ENCODE measurements at places on chromosomes 5 and 9.

- no peak for DNase-seq
Measured at GRCh38 chr5:18959535-18959934, 1028.5 kb downstream of the CDH18 start.

DNA sequence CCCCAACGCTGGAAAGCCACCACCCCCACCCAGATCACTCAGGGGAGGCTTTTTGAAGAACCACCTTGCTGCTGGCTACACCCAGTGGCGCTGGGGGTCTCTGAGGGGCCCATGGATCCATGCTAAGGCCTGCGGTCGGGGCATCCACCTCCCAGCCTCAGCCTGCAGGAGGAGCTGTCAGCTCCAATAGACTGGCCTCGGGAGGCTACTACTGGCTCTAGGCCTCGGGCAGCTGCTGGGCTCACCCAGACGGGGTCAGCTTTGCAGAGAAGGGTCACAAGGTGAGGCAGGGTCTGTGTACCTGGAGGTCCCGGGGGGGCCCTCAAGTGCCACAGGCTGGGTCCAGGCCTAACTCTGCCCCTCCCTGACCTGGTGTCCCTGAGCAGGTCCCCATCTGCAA, 193.7 kb downstream of the OLFM1 start:
- no peak for DNase-seq

GRCh38 chr5:131264451-131265099, 722 bp downstream of the CDC42SE2 start:
- peak; percentile 50 for DNase-seq

GRCh38 chr5:107129051-107129450, 541.7 kb downstream of the EFNA5 start:
- DNase-seq: no peak

DNA sequence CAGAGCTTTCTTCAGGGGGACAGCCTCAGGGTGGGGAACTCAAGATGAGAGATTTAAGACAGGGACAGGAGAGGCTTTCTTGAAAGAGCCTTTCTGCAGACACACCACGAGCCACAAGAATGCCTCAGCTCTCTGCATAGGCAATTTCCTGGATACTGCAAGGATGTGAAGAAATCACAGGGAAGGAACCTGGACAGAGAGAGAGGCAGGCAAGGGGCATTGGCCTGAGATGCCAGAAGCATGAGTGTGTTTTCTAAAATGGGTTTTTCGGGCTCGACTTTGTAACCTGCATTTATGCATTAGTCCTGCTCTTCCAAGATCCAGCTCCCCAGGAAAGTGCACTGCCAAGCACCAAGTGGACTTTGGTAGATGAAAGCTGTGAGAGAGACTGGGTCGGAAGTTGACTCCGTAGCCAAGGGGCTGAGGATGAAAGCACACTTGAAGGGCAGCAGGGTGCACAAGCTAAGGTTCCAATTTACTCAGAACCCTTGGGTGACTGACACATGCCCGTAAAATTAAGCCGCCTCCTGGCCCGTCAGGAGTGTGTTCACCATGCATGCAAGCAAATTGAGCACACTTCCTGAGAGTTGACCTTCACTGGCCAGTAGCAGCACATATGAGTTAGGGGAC, 90.9 kb downstream of the CFAP90 start:
- no peak for DNase-seq

DNA sequence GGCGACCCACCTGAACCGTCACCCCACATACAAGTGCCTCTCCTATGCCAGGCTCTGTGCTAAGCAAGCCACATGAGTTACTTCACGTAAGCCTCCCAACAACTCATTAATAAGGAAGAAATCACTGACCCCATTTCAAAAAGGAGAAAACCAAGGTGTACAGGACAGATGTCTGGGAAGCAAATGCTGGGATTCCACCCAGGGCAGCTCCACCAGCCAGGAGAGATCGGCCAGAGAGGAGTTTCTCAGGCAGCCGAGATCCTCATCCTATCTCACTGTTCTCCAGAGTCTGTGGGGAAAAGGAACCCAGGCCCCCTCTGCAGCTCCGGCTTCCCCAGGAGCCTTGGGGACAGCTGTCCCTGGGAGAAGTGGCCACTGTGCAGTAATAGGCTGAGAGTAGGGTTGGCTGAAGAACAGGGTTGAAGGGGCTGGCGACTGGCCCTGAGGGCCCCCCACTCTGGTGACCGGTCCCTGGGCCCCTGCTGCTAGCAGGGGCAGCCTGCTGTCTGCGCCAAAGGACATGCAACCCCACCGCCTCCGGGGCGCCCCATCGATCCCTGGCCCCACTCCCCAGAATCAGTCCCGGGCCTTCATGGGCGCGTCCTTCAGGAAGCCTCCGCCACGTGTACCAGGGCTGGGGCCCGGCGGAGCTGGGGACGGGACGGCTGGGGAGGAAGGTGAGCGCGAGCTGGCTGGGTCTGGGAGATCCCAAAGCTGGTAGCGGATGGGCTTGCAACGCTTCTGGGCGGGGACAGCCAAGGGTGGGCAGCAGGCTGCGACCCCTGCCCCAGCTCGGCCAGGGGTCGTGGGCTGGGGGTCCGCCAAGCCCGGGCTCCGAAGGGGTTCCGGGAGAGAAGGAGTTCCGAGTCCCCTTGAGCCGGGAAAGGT, 44.1 kb upstream of the STXBP1 start:
- DNase-seq: no peak

DNA sequence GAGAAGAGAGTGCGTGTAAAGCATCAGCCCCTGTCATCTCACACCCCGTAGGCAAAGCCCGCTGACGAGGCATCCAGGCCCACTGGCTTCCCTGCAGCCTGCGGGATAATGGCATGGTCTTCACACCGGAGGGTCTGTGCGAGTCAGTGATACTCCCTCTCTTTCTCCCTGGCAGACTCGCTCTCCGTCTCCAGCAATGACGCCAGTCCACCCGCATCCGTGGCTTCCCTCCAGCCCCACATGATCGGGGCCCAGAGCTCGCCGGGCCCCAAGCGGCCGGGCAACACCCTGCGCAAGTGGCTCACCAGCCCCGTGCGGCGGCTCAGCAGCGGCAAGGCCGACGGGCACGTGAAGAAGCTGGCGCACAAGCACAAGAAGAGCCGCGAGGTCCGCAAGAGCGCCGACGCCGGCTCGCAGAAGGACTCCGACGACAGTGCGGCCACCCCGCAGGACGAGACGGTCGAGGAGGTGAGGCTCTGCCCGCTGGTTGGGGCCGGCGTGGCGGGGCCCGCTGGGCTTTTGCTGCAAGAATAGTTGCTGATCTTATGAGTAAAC, 120.7 kb upstream of the OTULINL start:
- no peak for DNase-seq

DNA sequence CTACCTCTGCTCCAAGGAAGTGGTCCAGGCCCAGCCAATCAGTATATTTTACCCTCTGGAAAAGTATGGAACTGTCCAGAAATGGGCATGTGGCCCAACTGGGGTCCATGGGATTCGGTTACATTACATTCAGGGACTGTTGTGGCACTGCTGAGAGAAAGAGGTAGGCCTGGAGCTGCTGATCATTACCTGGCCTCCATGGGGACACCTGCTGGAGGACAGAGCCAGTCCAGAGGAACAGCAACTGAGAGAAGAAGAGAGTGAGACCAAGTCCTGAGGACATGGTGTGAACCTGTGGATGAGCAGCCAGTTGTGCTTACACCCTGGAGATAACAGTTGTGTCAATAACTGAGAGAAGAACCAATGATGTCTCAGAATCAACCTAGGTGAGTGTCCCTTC, 48.2 kb downstream of the HMHB1 start:
- no peak for DNase-seq

DNA sequence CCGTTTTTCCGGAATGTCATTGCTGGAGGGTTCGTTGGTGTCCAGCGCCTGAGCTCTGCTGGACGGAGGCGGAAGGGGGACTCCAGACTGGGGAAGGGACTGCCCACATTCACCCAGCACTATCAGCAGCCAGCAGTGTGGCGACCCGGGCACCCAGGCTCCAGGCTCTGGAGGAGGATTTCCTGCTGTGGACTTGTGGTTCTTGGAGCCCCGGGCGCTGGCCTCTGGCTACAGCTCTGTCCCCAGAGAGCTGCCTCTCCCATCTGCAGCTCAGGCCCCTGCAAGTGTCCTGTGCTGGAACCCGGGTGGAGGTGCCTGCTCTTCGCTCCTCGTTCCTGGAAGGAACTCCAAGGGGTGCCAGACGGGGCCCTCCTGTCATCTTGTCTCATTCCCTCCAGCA, 152.6 kb downstream of the RGS3 start:
- DNase-seq: no peak

GRCh38 chr5:136729901-136730355, 364.6 kb upstream of the TRPC7 start:
- DNase-seq: no peak

DNA sequence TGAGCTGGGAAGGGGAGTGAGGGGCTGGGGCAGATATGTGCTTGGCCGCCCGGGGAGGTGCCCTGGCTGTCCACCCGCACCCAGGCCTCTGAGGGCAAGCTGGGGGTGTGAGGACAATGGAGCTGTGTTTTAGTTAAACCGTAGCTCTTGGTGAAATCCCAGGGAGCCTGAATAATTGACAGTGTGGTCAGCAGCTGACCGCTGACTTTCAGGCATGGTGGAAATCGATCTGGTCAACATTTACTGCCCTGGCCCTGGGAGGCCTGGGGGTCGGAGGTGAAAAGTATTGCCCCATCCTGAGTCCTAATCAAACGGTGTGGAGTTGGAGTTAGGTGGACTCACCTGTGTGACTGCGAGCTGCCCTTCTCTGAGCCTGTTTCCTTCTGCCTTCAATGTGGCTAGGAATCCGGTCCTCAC, 31.2 kb upstream of the CRB2 start:
- DNase-seq: no peak

- peak; percentile 70 for DNase-seq
Measured at GRCh38 chr9:84953797-84954705, 284.5 kb downstream of the NTRK2 start.

DNA sequence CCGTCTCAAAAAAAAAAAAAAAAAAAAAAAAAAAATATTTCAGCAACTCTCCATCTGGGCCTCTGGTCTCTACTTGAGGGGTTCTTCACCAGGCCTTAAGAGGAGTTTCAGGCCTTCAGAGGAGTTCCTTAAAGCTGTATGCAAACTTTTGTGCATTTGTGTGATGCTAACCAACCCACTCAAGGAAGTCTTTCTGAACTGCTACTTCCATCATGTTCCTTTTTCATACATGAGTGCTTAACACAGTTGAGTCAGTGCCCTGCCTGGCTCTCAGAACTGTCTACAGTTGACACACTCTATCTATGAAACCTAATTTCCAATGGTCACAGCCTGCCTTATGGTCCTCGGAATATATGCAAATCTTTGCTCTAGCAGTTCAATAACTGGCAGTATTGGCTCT, 146.5 kb downstream of the MEF2C start:
- DNase-seq: no peak

DNA sequence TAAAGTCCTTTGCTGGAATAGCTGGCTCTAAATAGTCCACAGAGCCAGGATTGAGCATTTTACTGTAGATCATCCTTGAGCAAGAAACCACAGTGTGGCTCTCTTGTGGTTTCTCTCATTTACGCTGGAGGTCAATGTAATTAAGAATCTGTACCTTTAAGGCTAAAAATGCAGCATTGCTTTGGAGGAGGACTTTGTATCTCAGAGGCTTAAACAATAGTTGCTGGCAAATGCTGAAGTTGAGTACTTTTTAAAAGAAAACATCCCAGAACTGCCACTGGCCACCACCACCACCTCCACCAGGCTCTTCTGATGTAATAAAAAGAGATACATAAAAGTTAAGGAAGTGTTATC, 177.3 kb upstream of the ADAMTSL1 start:
- DNase-seq: no peak

- no peak for DNase-seq
Measured at GRCh38 chr5:78467752-78468357, 107.4 kb downstream of the SCAMP1 start.

DNA sequence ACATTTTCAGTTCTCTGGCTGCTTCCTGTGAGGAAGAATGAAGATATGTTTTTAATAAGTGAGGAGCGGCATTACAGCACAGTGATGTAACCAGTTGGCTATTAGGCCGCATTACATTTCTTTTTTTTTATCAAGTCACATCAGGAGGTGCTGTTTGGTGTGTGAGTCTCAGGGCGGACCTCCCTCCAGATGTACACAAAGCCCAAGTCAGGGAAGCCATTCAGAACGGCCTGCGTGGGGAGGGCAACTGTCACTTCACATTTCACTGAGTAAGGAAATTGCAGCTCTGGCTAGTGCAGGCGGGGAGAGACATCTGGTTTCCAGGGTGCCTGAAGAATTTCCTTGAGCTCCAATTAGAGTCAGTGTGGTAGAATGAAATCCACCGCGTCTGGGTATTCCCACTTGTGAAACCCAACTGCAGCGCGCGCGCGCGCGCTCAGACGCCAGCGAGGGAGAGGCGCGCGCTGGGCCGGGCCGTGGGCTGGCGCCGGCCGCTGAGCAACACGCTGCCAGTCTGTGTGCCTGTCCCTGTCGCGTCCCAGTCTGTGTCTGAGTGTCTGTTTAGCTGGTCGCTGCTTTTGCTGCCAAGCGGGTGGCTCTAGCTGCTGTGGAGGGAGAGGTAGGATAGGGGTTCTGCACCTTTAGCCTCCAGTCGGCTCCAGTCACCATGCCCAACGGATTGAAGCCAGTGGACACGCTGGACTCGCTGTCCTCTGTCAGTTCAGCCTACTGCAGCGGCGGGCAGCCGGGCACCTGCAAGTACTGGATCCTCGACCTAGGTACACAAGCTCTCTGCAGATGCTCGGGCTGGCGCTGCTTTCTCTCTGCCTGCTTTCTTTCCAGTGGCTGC, 140.8 kb upstream of the OTULINL start:
- peak; percentile 75 for DNase-seq

DNA sequence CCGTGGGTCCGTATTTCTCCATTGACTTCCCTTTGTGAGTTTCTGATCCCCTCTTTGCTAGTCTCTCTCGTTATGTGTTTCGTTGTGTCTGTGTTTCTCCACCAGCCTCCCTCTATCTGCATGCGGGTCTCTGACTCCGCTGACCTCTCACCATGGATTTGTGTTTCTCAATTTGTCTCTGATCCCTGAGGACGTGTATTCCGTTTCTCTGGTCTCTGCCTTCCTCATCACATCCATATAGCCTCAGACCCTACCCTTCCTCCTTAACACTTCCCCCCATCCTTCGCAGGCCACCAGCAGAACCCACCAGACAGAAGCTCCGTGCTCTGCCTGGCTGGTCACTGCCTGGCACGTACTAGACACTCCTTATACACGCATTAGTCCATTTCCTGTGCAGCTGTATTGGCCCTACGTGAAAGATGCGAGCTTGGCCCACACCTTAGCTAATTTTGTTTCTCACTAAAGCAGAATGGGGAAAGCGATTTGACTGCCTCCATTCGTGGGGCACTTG, 631 bp downstream of the B4GALT7 start:
- no peak for DNase-seq

DNA sequence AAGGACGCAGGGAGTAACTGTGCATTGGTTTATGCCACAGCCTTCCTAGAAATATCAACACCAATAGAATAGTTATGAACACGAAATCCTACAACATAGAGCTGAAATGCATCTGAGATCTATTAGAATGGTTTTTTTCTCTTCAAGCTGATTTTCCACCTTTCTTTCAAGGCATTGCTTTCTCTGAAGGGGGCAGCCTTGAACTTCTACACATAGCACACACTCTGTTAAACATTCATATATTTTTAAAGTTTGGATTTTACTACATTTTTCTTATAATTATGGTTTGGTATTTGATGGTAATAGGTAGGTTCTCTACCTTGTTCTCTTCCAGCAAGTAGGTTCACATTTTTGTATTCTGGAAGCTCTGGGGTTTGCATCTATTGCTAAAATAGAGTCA, 661.8 kb downstream of the SEMA5A start:
- no peak for DNase-seq

All from occipital lobe (tissue), 3 donors.